ENCODE measurements at places on chromosomes 7 and 10.

- no peak for DNase-seq
These were observed 167.8 kb upstream of the AUTS2 start for GRCh38 chr7:69430384-69431021.

- no peak for DNase-seq
These were observed 143.1 kb downstream of the ARID5B start for GRCh38 chr10:62044566-62044965.

- DNase-seq, result peak; percentile 88
These were observed 77.1 kb upstream of the TRIL start for GRCh38 chr7:29035044-29035740.

DNA sequence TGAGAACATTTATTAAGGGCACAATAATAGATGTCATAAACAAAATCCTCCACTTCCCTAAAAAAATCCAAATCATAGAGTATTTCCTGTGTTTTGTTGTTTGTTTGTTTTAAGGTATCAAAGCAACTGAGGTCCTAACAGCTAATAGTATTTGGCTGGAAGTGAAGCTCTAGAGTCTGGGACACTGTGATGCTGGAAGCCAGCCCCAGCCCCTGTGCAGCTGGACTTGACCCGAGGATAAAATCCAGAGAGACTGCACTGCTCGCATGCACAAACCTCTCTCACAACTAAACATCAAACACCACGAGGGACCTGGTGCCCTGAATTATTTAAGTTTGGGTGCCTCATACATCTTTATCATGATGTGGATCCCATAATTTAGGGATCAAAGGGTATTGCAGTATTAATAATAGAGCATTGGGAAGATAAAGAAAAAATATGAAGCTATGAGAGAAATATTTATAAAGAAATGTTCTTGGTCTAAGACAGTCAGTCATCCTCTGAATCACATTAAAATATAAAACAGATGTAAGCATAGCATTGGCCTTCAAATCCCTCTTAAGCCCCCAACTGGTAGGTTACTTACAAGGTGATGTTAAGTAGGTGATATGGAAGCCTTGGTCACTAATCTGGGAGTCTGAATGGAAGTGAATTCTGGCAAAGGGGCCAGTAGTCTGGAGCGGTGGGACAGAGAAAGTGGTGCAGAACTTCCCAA lies 44.4 kb downstream of the CUBN start:
- DNase-seq, result no peak

DNA sequence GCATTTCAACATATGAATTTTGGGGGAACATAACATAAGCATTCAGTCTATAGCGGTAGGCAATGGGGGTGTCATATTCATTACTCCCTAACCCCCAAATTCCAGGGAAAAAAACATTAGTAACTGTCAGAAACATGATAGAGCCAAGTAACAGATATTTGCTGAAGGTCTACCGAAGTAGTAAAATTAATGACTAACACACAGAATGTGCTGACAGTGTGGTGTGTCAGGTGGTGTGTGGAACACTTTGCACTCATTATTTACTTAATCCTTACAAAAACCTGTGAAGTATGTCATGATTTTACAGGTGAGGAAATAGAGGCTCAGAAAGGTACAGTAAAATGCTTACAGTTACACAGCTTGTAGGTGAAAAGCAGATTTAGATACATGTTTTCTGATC lies 85.4 kb upstream of the RHOBTB1 start:
- DNase-seq, result no peak

DNA sequence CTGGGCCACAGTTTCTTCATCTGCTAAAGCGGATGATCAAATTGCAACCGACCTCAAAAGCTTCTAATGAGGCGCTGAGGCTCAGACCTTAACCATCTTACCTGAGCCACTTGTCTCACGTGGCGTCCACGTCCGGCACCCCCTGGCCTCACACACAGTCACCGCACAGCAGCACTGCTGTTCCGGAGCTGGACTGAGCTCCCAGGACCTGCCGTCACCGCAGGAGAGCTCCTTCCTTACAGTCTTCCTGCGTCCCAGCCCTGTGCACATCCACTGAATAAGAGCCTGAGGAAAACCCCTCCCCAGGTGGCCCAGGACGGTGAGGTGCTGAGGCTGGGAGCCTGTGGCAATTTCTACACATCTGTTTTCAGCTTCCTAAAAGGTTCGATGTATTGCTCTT lies 35.7 kb downstream of the TNS3 start:
- DNase-seq, result no peak

DNA sequence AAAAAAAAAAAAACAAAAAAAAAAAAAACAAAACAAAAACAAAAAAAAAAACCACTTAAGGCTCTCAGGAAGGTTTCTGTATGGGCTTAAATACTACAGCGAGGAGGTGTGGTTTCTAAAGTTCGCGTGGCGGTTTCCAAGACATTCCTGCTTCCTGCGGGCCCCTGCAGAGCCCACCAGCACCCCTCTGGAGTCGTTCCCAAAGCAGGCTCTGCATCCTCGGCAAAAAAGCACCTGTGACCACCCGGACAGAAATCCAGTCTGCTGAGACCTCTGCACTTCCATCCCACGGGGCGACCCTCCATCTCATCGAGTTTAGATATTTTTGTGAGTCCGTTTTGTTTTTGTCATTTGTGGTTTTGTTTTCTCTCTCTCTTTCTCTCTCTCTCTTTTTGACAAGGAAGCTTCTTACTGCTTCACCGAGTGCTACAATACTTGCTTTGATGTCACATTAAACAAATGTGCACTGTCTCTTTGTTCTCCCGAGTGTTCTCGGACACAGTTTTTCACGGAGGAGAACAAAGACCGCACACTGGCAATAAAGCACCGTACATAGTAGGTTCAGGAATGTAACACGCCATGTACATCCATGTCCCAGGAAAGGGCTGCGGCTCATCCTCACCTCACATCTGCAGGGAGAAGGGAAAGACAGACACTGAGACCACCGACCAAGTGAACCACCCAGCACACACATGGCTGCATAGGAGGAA lies 21.5 kb downstream of the PDGFA start:
- no peak for DNase-seq

GRCh38 chr10:133461841-133462240 lies 8.1 kb downstream of the SCART1 start:
- no peak for DNase-seq

GRCh38 chr7:7164591-7164990 lies 17.8 kb upstream of the C1GALT1 start:
- DNase-seq, result no peak

GRCh38 chr7:25234336-25234735 lies 6.0 kb upstream of the NPVF start:
- DNase-seq, result no peak

DNA sequence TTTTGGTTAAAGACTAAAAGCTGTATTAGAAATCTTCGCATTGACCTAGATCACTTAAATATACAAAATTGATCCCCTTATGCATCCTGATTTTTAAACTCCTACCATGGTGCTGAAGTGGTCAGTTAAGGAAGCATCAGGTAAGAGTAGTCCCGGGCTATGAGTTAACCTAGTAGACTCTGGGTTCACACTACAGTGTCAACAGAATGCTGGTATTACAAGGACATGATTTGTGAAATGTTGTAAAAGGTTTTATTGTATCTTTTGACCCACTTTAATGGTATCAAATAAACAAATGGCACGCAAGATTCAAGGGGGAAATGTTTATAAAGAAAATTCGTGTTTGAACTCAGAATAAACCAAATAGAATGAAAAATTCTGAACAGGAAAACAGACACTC lies 36.8 kb downstream of the RTKN2 start:
- DNase-seq, result no peak

DNA sequence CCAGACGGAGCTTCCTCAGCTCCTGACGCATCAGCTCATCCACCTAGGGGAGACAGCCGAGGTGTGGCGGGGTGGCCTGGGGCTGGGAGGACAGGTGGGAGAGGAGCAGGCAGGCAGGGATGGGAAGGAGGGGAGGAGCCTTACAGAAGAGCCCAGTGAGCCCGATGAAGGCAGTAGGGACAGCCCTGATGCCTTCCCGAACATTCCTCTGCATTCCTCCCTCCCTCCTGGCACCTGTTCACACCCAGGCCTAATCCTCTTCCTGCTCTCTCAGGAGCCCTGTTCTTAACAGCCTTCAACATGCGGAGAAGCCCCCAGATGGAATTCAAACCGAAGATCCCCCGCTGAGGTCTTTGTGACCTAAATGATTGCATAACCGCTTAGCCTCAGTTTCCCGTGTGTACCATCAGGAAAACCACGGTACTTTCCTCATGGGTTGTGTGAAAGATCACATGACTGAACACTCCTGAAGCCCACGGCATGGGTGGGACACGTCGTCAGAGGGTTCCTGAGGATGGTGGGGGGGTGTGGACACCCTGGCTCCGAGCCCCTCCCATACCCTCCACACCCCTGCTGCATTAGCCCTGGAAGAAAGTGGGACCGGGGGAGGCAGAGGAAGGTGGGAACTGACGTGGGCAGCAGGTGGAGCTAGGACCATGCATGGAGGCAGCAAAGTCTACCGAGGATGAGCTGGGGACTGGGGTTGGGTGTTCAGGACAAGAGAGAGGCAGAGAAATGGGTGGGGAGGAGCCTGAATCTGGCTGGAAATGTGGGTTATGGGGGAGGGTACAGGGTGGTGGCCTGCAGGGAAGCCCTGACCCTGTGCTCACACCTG lies 8.8 kb upstream of the ASB10 start:
- no peak for DNase-seq

DNA sequence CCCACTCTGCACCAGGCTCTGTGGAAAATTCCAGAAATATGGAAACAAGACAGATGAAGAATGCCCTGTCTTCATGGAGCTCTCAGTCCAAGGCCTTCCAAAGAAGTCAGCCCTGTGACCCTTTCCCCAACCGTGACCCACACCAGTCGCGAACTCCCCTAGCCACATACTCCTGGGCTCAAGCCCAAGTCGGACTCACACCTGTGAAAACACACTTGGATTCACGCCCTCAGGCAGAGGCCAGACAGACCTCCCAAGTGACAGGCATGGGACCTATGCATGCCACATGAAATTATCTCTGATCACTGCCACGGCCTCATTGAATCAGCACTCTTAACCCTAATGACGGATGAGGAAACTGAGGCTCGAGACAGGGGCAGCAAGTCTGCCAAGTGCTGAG lies 42.5 kb downstream of the ZCCHC24 start:
- DNase-seq, result no peak

GRCh38 chr7:102467581-102468477 lies 3.0 kb downstream of the LRWD1 start:
- no peak for DNase-seq

DNA sequence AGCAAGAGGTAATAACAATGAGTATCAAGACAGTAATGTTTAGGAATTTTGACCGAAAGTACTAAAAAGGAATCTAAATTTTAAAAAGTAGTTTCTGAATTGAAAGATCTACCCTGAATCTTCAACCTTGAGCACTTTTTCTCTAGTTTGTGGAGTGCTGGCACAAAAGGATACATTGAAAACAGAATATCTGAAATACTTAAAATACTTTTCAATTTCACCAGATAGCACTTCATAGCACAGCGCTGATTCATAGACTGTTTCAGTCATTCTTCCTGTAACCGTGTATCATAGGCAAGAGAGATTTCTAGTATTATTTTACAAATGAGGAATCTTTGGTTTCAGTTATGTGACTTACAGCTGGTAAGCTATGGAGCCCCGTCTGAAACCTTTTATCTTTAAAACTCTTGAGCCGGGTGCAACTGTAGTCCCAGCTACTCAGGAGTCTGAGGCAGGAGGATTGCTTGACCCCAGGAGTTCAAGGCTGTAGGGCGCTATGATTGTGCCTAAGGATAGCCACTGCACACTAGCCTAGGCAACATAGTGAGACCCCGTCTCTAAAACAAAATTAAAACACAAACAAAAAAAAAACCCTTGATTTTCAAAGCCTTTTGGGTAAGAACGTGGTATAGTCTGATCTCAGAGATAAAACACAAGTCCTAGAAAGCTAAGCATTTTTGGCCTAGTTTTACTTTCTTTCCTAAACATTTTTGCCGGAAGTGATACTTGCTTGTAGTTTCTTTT lies 35.1 kb downstream of the FHIP2A start:
- peak; percentile 93 for DNase-seq

DNA sequence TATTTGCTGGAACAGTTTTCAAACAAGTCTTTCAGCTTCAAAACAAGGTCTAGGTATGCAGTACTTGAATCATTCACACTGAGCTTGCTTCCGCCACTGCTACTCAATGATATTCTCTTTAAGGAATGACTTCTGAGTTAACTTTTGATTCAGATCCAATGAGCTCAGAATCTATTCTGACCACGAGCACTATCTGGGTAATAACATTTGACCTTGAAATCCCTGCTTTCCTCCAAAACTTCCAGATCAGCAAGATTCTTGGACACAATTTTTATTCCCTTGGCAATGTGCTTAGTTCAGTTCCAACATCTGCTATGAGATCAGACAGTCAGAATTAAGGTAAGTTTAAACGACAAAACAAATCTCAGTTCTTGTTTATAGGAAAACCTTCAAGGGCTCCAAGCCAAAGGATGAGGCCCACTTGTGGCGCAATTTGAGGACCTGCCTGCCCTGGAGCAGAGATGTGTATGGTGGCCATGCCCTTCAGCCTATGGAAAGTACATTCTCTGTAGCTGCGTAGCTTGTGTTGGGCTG lies 87.2 kb downstream of the RNF216 start:
- peak; percentile 94 for DNase-seq

- peak; percentile 84 for DNase-seq
These were observed 42.5 kb downstream of the CCDC71L start for GRCh38 chr7:106618480-106618879.

DNA sequence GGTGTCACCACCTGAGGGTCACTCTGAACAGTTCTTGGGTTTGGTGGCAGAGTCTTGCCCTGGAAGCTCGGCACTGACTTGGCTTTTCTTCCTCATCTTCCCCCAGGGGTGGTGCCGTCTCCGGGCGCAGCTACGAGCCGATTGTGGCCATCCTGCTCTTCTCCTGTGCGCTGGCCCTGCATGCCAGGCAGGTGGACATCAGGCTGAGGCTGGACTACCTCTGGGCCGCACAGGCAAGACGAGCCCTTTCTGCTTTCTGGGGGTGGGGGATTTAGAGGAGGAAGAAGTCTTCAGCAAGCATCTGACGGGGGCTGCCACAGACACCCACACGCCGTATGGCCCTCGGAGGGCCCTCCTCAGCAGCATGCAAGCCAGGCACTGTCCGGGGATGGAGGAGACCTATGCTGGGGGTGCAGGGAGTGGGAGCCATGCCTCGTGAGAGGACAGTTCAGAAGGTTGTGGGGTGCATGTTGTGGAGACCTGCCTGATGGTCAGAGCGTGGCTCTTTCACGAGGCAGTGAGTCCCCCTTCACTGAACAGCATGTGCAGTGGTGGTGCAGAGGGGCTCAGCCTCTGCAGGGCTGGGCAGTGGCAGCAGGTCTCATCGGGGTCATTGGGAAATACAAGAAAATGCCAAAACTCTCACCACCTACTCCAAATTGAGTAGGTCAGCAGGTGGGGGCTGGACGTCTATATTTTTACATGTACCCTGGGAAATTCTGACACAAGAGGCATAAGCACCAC lies 112.4 kb downstream of the ADCY1 start:
- DNase-seq, result no peak

DNA sequence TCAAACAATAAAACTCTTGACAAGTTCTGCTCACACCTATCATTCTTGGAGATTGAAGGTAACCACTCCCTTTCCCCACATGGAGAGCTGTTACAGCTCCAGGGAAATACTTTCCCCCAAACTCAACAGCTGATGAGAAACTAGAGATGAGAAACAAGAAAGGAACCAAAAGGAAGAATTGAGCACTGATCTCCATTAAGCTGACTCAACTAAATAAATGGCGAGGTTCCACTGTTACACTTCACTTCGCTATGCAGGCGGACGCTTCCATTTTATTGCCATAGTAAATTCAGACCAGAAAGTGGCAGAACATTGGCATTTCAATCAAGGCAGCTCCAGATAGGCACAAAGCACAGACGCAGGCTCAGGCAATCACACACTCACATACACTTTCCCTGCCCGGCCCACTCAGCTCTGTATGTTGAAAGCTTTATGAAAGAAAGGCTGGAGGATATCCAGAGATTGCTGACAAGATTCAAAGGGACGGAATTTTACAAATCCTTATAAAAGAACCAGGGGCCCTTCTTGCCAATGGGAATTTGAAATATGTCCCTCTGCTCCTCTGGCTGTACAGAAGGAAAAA lies 11.5 kb upstream of the YAE1 start:
- no peak for DNase-seq

Measured in iris pigment epithelial cell (primary cell).